ENCODE measurements at places on chromosomes 7 and 10.

DNA sequence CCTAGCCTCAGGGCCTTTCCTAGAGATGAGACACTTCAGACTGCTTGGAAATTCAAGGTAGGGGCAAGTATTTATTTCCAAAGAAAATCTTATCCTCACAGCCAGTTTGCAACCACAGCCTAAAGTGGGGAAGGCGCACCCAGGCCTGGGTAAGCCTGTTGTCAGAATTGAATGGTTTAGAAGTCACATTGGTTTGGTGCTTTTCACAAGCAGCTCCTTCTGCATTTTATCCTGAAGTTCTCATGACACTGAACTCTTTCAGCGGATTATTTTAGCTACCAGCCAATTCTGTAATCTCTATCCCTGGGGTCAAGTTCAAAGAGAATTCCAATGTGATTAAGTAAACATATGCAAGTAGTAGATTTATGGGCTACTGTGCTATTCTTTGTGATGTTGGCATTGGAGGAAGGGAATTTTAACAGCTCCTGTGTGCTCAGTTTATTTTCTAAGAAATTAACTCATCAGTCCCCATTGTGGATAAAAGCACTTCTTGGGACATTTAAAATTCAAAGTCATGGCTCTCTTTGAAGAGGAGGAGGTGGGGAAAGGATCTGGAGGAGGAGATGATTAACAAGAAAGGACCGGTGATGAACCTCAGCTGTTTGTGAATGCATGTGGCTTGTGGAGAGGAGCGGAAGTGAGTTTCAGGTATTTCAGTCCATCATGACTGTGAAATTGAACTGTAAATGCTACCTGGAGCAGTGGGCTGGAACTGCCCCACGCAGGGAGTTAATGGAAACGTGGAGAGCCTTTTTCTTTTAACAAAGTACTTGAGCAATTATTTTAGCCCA lies 90.2 kb upstream of the CACUL1 start:
- DNase-seq = no peak

DNA sequence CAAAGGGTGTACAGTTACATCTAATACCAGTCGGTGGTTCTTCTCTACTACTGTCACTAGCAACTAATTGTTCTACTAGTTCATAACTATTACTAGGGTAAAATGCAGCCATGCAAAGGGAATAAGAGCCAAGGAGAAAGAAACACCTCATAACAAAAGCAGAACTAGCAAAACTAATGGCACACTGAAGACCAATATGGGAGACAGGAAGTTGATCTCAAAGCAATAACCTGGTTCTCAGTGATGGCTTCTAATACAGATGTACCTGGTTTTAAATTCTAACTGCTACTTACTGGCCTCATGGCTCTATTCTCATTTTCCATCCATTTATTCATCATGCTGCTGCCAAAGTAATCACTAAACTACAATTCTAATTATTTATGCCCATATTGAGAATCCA lies 170.3 kb downstream of the SEMA3E start:
- no peak for DNase-seq

DNA sequence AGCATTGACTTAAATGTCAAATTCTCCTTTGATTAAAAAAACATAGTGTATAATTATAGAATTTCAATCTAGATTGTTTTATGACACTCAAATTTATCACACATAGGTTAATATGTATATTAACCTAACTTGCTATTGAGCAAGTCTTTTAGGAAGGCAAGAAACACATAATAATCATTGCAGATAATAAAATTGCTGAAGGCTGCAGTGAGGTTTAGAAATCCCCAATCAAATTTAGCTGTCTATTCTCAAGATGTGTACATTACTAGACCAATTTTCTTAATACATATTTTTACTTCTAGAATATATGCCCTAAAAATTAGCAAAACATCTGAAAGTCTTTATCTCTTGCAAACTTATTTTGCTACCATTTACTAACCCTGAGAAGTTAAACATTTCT lies 34.9 kb upstream of the SEMA3D start:
- DNase-seq = no peak

GRCh38 chr7:128422842-128423241 lies 13.1 kb upstream of the IMPDH1 start:
- DNase-seq = no peak

DNA sequence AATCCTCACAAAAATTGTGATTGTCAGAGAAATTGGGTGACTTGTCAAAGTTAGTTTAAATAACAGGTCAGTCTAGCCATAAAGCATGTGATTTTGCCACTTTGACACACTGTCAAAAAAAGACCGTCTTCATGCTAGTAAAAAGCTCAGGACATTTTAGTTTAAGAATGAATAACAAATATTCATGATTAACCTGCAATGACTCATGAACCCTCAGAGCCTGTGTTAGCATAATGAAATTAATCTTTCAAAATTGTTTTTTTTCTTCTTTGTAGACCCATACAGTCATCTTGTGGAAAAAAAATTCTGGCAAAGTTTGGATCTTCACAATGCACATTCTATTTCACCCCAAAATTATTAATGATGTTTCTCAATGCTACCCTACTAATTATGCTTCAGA lies 255.2 kb upstream of the POT1 start:
- no peak for DNase-seq

DNA sequence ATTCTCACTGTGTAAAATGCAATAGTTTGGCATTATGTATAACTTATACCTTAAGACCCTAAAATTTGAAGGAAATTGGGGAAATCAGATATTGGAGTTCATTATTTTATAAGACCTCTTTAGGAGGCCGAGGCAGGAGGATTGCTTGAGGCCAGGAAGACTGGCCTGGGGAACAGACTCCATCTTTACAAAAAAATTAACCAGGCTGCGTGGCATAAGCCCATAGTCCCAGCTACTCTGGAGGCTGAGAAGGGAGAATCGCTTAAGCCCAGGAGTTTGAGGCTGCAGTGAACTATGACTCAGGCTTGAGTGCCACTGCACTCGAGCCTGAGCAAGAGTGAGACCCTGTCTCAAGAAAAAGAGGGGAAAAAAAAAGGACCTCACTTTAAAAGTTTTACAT lies 14.0 kb upstream of the PBLD start:
- DNase-seq = no peak

DNA sequence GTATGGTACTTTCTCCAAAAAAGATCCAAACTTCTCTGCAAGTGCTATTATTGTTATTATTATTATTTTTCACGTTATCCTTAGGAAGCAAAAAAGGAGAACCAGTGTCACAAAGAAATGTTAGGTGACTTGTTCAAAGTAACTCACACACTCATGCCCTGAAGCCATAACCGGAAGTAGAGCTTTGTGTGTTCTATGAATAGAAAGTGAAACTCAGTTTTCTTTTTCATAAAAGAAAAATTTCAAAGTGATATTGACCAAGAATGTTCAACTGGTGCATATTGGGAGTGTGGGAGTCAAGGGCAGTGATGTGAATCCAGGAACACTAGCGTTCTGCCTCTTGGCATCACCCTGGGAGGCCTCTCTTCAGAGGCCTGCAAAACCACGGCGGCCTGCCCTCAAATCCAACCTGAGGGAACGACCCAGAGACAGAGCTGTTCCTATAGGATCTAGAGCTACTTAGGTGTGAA lies 106.1 kb downstream of the PRKCQ start:
- no peak for DNase-seq

GRCh38 chr7:100095289-100095688 lies 5.9 kb downstream of the MCM7 start:
- no peak for DNase-seq

GRCh38 chr7:139488810-139489209 lies 5.3 kb upstream of the KLRG2 start:
- DNase-seq = no peak

Data from esophagus squamous epithelium (tissue), 5 donors.